ENCODE measurements at places on chromosomes 5 and 9.

- DNase-seq = no peak
Measured at GRCh38 chr9:129328355-129329042, 150.4 kb upstream of the IER5L start.

DNA sequence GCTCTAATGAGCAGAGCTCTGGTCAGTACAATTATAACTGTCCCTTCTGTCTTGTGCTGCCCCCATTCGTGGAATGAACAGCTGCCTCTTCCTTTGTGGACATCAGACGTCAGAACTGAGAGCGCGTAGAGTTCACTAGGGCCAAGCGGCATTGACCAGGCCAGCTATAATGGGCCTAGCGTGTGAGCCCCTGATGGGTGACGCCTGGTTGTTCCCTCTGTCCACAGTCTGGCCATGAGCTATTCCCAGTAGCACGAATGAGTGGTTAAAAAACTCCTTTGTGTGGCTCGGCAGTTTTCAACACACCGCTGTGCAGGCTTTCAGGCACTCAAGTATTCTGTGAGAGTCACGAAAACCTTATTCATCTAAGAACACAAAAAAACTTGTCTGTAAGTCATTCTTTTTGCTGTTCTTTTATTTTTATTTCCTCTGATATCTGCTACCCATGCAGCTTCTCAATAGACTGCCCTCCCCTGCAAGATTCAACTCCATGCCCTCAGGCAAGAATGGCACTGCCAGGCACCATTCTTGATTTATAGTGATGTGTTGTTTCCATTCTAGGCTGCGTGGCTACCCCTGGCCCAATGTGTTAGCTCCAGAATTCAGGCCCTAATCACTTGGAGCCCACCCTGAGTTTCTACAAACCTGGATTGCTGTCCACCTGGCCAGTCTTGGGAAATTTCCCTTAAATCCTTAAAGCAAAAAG lies 52.5 kb downstream of the ANKDD1B start:
- no peak for DNase-seq

GRCh38 chr5:81908771-81909170 lies 63.1 kb upstream of the ATG10 start:
- DNase-seq = no peak

DNA sequence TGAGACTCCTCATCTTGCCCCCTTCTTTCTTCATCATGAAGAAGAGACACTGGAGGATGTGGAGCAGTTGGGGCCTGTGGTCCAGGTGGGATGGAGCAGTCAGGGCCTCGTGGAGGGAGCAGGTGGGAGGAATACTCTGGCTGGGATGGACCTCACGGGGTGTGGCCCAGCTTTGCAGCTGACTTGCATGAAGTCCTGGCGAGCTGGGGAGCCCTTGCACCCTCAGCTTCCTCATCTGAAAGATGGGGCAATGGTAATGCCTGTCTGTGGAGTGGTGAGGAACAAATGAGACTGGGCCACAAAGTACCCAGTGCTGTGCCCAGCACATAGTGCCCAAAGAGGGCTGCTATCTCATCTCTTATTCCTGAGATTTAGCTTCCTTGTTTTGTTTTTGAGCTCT lies 91.5 kb downstream of the DAB2IP start:
- DNase-seq = no peak

DNA sequence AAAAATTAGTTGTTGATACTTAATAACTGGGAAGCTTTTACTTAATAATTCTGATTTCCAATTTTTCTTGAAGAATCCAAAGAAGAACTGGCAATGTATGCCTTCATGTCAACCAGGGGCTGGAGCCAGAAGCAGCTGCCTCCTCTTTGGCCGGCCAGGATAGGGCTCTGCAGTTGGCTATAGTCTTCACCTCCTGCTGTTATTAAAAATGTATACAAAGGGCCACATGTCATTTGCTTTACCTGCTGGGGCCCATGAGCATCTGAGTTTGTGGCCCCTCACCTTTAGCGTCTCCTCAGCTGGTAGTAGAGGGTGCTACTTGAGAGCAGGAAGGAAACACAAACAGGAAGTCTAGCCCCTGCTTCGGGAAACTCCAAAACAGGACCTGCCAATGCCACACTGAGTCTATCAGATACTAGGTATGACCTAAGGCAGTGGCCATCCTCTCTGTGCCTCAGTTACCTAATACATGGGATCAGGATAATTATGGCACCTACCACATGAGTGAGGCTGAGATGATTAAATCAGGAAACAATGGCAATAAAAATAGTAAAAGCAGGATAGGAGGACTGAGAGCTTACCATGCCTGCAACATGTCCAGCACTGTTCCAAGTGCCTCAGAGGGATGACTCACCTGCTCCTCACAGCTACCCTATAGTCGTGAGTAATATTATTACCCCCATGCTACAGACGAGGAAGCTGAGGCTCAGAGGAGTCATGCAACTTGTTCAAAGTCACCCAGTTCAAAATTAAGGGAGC lies 21.3 kb downstream of the CCDC69 start:
- no peak for DNase-seq

DNA sequence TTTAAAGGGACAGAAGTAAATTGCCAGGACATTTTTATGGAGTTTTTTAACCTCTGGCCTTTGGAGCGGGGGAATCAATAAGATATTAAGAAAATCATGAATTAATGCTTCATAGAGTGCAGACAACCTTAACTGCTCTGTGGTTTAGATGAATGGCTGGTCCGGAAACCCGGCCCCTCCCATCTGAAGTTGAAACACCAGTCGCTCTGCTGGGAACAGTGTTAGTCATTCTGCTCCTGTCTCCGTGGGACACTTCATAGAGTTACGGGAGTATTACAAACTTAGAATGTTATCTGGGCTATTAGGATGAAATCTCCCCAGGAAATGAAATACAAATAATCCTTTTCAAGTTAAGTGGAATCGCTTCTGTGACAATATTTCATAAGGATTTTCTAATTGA lies 110.1 kb upstream of the IRX2 start:
- DNase-seq = no peak

- no peak for DNase-seq
Measured at GRCh38 chr9:136311051-136312008, 7.4 kb upstream of the CCDC187 start.

- no peak for DNase-seq
Measured at GRCh38 chr5:6483880-6484382, 35.3 kb downstream of the UBE2QL1 start.

DNA sequence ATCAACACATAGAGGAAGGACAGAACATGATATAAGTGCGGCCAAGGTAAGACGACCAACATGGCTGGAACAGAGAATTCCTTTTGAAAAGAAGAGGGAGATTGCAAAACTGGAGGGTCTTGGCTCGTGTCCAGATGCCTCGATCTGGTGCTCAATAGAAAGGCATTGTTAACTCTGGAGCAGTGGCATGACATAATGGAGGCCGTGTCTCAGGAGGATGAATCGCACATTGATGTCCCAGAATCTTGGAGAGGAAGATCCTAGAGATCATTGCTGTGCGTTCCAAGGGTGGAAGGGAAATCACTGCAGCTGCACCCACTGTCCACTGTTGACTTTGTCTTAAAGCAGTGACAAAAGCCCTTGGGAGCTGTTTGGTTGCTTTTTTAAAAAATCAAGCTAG lies 30.9 kb downstream of the GRAMD2B start:
- DNase-seq = no peak

- no peak for DNase-seq
Measured at GRCh38 chr5:8349855-8350254, 480.9 kb downstream of the MTRR start.

DNA sequence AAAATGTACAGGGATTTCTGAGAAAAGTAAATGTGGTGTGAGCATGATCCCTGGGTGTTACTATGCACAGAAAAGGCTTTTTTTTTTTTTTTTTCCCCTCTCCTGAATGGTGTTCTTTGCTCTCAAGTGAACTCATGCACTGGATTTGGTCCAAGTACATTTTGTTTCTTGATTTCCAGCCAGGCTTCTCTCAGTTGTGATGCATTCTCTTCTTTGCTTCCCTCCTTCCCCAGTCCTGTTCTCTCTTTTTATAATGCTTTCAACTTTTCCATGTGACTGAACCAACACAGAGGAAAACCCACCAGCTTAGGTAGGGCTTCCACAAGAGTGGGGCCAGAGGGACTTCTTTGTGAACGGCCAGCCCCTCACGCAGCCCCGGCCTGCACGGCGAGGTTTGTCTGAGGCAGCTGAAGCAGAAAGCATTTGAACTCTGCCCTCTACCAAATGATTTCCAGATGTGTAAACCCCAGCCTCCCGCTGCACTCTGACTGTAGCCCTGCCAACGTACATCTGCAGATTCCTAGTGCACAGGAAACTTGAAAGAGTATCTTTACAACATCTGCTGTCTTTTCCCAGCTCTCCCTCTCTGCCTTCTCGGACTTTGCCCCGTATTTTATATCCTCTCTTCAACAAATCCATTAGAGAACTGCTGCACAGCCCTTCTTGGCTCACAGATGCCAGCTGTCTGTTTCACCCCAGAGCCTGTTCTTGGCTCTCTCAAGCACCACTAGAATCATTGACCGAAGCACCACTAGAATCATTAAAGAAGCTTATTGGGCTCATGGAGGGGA lies 71.8 kb upstream of the CD180 start:
- no peak for DNase-seq

- no peak for DNase-seq
Measured at GRCh38 chr5:139740138-139740991, 55.2 kb upstream of the PSD2 start.

- no peak for DNase-seq
Measured at GRCh38 chr5:170974461-170974860, 112.6 kb downstream of the RANBP17 start.

GRCh38 chr9:69168709-69169217 lies 5.3 kb upstream of the TJP2 start:
- peak; percentile 21 for DNase-seq

GRCh38 chr5:132110195-132110594 lies 36.6 kb downstream of the CSF2 start:
- DNase-seq = no peak

DNA sequence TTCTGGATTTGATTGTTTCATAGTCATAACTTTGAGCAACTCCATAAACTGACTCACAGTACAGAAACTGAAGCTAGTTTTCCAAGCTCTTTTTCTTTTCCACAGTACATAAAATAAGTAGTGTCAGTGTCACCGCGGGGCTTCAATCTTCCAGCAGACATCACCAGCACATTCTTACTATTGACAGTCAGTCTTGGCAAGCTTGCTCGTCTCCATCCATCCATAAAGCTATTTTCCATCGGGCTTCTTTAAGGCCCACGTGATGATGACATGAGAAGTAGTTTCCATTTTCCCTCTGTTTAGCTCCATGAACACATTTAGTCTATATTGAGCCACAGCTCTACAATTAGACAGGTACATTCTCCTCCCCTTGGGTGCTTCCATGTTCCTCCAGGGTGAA lies 443.4 kb downstream of the KDM4C start:
- DNase-seq = no peak

DNA sequence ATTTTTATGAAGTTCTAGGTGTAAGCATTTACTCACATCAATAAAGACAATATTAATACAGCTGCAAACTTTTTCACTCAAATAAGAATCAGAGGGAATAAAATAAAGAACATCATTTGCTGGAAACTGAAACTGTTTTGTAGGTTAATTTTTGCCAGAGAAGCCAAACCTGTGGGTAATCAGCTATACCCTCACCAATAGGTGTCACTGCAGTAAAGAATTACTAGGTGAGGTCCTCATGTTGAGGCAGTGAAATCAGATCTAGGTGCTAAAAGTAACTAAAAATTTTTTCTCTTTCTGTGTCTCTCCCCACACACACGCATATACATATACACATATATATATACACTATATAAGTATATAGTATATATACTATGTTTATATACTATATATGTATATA lies 1016.3 kb upstream of the SEMA6A start:
- no peak for DNase-seq

- DNase-seq = no peak
Measured at GRCh38 chr5:179114756-179115155, 54.6 kb downstream of the ZNF354C start.

DNA sequence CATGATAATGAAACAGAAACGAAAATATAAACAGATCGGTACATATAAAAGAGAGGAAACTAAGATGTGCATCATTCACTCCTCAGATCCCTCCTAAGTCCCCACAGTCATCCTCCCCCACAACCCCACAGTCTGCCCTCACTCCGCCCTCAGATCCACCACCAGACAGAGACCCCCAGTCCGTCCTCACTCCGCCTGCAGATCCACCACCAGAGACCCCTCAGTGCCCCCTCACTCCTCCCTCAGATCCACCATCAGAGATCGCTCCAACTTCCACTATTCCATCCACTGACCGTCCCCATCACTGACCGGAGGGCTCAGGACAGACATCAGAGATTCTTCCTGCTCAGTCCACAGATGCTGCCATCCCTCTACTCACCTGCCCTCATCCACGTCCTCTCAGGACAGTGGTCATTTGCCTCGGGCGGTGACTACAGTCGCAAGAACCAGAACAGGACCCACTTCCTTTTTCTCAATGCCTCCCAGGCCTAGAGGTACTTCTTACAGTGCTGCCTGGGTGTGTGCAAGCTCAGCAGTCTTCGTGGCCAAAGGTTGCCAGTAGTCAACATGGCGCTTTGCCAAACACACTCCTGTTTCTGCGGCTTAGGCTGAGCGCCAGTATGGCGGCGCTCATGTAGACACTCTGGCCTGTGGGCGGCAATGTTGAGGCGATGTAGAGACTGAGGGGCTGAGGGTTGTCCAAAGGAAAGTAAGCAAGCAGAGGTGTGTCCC lies 8.3 kb upstream of the SPATA31C1 start:
- no peak for DNase-seq

DNA sequence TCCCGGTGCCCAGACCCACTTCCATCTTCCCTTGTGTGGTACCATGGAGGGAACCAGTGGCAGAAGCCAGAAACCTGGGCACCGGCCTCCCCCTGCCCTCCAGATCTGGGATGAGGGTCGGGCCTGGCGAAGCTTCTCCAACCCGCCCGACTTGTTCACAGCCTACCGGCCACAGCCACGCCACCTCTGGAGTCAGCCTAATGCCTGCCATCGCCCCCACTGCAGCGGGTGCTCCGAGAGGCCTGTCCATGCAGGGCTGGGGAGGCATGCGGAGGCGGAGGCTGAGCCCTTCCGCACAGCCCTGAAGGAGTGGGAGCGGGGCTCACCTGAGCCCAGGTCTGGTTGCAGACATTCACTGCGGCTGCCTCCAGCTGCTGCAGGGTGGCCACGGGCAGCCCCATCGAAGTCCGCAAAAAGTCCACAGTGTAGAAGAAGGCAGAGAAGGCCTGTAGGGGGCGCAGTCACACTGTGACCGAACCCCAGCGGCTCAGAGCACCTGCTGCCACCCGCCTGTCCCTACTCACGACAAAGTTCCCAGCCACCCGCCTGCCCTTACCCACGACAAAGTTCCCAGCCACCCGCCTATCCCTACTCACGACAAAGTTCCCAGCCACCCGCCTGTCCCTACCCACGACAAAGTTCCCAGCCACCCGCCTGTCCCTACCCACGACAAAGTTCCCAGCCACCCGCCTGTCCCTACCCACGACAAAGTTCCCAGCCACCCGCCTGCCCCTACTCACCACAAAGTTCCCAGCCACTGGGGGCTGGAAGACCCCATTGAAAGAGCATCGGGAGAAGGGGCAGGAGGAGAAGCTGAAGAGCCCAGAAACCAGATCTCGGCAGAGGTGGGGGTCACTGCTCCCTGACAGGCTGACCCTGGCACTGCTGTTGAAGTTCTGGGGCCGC lies 3.8 kb upstream of the NPDC1 start:
- DNase-seq = no peak
